Activated T-cell treated with anti-CD3 and anti-CD28 coated beads for 1 hour (primary cell): ENCODE measurements at places on chromosomes 3 and 15.
A peak's percentile ranks its signal among the peaks of the same experiment; 100 is the strongest.

DNA sequence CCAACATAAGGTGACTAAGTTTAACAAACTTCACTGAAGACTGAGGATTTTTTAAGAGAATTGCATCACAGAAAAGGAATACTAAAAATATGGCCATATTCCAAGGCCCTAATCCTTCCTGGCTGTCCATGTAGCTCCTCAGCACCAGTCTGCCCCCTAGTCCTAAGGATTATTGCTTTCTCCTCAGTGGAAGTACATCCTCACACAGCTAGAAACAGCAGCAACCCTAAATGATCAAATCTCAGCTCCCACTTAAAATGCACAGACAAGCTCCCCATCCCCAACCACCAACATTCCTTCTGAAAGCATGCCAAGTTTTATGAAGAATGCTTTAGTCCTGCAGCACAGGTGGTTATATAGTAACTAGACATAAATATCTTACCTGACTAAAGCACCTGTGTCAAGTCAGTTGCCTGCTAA, 14.7 kb downstream of the ST3GAL6 start:
- DNase-seq = no peak

- DNase-seq = no peak
These were observed 1.5 kb upstream of the TMEM212 start for GRCh38 chr3:171841620-171842000.

DNA sequence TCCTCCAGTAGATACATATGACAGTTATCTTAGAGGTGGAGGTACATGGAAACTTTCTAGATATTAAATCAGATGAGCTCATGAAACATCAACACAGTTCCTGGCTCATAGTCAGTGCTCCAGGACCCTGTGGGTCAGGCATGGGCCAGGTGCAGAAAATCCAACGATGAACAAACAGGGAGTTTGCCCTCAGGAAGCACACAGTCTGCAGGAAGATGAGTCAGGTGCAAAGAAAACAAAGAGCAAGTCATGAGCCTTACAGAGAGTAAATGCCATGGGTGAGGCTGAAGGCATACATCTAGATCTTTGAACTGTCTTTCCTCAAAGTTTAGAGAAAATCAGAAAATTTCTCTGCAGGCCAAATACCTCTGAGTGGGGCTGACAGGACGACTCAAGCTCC, 184.2 kb upstream of the TPM1 start:
- no peak for DNase-seq

DNA sequence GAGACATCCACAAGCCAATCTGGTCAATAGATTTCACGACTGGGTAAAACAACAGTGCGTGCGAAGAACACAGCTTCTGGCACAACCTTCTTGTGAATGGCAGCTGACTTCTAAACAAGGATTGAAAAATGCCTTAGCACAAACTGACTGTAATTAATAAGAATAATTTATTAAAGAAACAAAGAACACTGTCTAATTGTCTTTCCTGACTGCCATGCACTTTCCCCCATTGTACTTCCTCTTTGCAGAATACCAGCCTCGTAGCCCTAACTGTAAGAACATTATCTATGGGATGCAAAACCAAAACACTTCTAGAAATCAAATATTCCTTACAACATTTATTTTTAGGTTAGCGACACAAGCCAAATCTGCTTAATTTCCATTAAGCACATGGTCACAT, 6.5 kb downstream of the FOXP1 start:
- no peak for DNase-seq

DNA sequence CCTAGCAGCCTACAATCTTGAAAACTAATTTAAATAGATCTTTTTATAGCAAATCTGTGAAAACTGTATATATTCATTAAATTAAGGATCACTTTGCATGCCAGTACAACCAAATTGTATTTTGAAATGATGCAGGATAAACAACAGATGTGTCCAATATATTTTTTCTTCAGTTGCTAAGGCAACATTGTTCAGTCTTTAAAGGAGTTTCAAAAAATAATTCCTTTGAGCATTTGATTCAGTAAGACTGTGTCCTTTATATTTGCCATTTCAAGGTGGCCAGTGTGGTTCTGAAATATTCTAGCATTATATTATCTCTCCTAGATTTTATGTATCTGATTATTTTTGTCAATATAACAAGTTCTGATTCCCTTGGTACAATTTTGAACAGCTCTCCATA, 254.7 kb downstream of the PLOD2 start:
- no peak for DNase-seq

DNA sequence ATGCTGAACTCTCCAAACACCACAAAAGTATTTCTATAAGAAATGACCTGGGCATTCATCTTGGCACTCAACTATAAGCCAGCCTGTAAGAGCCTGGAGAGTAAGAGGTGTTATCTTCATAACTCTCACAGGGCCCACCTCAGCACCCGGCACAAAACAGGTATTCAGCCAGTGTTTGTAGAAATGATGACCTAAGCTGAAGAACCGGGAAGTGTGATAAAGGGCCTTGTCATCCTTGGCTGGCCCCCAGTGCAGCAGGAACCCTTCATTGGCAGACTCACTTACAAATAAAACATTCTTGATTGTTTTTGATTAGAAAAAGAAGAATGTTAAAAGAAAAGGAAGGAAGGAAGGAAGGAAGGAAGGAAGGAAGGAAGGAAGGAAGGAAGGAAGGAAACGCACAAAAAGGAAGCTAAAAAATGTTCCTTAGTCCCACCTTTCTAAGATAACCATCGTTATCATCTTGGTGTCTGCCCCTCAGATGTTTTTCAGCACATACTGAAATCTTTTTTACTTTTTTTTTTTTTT, 52.1 kb downstream of the DAPK2 start:
- DNase-seq = no peak

DNA sequence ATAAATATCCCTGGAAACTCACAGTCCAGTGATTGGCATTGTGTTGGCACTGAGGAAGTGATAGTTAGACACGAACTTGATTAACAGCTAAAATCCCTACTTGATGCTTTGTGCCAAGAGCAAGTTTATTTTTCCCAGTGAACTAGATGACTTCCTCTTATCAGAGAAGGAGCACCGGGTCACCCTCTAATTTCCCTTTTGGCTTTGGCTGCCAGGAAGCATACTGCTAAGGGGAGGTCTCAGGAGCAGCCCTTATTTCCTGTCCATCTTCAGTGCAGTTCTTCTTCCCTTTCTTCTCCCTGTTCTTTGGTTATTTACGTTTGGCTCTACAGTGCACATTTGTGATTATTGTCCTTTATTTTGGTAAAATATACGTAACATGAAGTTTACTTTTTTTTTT, 13.0 kb downstream of the FBLN2 start:
- DNase-seq = no peak

DNA sequence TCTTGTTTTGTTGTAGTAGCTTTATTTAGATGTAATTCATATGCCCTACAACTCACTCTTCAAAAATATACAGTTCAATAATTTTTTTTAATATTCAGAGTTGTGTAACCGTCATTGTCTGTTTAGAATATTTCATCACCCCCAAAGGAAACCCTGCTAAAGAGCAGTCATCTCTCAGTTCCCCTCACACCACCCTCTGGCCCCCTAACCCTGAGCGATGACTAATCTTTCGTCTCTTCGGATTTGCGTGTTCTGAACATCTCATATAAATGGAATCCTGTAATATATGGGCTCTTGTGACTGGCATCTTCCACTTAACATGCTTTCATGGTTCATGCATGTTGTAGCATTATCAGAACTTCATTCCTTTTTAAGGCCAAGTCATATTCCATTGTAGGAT, 183.8 kb downstream of the ATG7 start:
- DNase-seq = no peak

GRCh38 chr15:74402873-74403587, 30.7 kb downstream of the SEMA7A start:
- DNase-seq = peak; percentile 45

DNA sequence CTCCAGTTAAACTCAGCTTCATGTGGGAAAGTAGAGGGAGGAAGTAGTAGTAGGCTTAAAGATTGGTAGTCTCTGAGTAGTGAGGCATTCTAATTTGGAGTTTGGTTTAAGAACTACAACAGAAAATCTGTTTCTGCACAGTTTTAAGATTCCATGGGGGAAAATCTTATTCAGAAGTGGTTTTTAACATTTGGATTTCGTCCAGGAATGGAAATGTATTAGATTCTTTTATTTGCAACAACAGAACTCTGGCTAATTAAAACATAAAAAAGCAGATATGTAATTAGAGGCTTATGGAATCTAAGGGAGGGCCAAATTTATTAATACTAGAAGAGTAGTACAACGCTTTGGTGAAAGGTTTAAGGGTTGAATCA, 36.0 kb downstream of the NECTIN3 start:
- no peak for DNase-seq

GRCh38 chr15:88376574-88377174, 90.5 kb downstream of the MRPL46 start:
- no peak for DNase-seq

DNA sequence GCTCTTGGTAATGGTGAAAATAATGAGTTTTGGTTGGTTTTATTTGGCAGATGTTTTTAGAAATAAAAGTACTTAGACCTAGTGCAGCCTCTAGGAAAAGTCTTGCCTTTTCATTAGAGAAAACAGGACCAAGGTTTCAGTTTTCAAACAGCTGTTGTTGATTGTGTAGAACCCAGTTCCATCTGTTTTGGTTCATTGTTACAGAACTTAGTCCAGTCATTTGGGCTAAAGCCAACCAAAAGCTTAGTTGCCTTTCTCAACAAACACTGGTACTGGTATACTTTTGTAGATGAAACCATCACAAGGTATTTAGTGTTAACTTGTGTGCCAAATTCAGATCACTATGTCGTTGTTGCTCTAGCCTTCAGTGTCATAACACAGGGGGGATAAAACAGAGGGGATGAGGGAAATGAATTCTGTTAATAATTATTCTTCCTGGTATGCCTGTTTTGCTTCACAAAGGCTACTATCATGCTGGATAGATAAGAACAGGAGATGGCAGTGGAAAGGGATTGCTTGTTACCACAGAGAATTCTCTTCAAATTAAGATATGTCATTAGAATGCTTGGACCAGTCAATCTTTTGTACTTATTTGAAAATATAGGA, 12.6 kb upstream of the APH1B start:
- DNase-seq = no peak

- DNase-seq = no peak
These were observed 258.9 kb downstream of the PDZRN3 start for GRCh38 chr3:73365756-73366397.

DNA sequence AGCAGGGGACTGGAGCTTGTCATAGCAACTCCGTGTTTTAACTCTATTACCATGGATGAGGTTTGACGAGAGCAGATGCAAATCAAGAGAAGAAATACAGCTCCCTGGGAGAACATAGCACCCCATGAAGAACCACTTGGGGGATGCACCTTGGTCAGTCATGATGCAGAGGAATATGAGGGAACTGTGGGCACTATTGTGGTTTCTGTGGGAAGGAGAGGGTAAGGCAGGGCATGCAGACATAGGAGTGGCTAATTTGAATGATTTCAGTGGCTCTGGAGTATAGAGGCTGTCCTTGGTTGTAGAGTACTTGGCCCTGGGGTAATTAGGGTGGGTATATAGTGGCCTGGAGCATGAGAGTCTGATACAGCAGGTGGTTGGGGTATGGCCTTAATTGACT, 131.9 kb downstream of the EDEM1 start:
- DNase-seq = no peak

- no peak for DNase-seq
These were observed 953.1 kb downstream of the FHIT start for GRCh38 chr3:60298141-60298540.

GRCh38 chr15:29740692-29741311, 81.5 kb downstream of the TJP1 start:
- DNase-seq = no peak

- DNase-seq = no peak
These were observed 236.1 kb downstream of the NEK10 start for GRCh38 chr3:27133060-27133459.

GRCh38 chr3:113287111-113287802, 75.9 kb downstream of the BOC start:
- DNase-seq = no peak

DNA sequence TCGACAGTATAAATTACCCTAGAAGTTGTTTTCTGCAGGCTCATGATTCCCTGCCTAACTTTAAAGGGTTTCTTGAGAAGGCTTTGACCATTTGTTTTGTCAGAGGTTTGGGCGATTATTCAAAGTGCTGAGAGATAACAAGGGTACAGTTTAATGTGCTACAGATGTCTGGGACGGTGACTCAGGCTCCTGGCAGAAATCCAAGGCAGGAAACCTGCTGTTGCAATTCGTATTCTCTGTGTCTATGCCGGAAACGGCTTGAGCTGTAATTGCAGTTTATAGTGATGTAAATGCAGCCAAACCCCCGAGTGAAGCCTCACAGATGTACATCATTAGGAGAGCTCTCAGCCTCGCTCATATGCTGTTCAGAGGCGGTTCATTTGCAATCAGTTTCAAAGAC, 65.6 kb downstream of the SYNPR start:
- no peak for DNase-seq

DNA sequence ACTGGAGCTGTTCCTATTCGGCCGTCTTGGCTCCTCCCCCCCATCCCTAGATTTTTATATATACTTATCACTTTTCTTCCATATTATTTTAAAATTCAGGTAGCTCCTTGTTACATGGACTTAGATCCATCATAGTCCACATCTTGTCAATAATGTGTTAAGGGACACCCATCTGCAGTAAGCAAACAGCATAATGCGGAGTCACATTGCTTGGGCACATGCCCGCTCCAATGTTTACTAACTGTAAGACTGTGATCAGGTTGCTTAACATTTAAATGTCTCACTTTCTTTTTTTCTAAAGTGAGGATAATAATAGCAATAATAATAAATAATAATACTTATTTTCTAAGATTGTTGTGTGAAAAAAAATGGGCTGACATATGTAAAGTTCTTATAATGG, 303.2 kb upstream of the SOX14 start:
- DNase-seq = no peak

DNA sequence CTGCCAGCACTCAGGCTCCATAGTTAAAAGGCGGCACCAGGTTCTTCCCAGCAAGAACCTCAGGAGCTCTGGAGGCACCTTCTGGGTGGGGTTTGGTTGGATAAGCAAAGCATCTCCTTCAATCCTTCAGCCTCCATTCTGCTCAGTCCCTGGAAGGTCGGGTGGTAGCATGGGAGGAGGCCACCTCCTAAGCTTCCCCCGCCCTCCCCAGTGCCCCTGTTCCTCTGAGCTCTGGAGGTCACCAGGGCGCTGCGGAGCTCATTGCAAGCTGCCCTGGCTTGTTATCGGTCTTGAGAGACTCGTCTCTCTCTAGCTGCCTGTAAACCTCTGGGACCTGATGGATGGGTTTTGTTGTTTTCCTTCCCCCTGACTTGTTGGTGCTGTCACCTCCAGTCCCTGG, 124.8 kb downstream of the RPLP1 start:
- no peak for DNase-seq
